CD4-positive, alpha-beta T cell treated with Interleukin-1 beta for 1 hour (primary cell): ENCODE measurements at places on chromosomes 3 and 15.

DNA sequence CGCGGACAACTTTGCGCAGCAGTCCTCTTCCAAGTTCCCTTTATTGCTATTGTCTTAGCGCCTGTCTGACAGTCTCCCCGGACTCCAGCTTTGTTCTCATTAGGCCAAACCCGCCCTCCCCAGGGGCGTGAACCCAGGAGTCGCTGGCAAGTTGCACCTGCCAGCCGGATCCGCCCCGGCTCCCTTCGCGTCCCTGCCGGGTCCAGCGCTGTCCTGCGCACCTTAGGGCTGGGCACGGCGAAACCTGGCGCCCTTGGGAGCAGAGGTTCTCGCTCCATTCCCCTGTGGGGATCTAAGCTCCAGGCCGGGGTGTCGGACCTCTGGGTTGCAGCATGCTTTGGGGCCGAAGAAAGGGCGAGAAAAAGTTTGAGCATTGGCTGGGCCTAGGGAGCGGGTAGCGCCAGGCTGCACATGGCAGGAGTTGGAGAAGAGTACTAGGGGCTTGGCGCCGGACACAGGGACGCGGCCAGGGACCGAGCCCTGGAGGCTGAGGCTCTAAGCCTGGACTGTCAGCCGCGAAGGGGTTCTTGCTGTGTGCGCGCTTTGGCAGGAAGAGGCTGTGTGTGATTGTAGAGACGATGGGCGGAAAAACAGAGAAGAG is 335.1 kb upstream of the THRB start:
- DNase-seq, result no peak

GRCh38 chr3:161137260-161137659 is 32.1 kb upstream of the B3GALNT1 start:
- DNase-seq, result no peak

GRCh38 chr3:172982736-172983364 is 158.2 kb downstream of the SPATA16 start:
- DNase-seq, result no peak

DNA sequence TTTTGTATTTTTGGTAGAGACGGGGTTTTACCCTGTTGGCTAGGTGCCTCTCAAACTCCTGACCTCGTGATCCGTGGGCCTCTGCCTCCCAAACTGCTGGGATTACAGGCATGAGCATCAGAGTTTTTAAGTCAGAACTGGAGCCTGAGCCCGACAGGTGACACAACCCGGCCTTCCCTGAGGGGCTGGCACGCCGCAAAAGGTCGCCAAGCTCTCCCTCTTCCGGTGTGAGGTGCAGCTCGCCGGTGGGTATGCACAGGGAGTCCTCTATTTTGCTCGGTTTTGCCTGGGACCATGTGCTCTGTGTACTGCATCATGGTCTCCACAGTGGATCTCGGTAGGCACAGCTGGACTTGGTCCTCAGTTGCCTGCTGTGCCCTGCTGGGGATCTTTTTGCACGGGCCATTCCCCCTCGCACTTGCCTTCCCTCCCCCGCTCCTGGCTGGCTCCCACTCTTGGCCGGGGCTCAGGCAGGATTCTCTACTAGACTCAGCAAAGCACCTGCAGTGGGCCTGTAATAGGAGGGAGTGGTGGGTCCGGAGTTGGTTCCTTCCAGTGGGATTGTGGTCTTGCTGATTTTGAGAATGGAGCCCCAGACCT is 101.2 kb upstream of the KLF13 start:
- no peak for DNase-seq

DNA sequence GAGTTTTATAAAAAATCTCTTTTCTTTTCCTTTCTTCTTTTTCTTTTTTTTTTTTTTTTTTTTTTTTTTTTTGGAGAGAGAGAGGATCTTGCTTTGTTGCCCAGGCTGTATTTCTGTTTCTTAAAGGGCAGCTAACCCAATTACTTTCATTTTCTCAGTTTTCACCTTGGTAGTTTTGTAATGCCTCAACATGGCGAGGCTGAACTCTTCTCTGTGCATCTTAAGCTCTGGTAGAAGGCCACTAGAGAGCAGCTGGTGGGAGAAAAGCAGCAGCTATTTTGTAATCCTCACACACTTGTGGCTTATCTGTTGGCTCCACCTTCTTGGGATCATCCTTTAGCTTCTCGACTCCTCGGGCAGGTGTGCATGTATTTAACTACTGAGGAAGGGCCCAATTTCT is 152.2 kb upstream of the MEIS2 start:
- DNase-seq, result no peak

DNA sequence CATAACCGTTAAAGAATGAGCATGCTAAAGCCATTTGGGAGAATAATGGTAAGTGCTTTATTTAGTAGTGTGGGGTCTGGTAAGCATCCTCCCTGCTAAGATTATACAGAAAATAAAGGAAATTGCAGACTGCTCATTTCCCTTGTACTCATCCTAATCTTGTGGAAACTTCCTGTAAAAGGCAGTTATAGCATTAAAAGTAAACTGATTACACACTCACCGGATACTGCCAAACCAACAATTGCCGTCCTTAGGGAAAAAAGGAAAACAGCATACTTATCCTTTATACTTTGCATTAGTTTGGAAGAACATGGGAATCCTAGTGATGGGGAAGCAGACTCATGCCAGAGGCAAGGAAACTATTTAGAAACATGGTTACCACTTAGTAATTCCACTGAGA is 5.3 kb upstream of the SPRED1 start:
- no peak for DNase-seq

- DNase-seq, result no peak
These were observed 16.7 kb downstream of the KCNMB3 start for GRCh38 chr3:179234199-179234598.
